Stimulated activated CD8-positive, alpha-beta memory T cell treated with anti-CD3 and anti-CD28 coated beads, Interleukin-15, amount 100 ng/mL, for 1 hour (primary cell): ENCODE measurements at places on chromosomes 3 and 15.
A peak's percentile ranks its signal among the peaks of the same experiment; 100 is the strongest.

DNA sequence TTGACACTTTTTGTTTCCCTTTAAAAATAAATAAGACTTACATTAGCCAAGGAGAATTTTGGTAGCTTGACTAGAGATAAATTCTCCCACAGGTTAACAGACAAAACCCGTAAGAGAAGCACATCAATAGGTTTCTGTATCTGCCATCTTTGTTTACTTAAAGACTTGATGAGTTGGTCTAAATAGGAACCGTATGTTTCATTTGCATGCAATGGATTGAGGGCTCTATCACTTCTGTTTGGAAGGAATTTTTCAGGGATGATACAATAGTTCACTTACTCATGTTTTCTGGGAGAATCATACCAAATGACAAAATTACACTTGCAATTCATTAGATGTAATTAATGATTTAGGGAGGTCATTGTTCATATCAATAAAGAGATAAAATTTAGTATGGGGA is 631.5 kb upstream of the NR2F2 start:
- DNase-seq: no peak

- DNase-seq: no peak
These were observed 97.9 kb downstream of the RORA start for GRCh38 chr15:61130950-61131942.

DNA sequence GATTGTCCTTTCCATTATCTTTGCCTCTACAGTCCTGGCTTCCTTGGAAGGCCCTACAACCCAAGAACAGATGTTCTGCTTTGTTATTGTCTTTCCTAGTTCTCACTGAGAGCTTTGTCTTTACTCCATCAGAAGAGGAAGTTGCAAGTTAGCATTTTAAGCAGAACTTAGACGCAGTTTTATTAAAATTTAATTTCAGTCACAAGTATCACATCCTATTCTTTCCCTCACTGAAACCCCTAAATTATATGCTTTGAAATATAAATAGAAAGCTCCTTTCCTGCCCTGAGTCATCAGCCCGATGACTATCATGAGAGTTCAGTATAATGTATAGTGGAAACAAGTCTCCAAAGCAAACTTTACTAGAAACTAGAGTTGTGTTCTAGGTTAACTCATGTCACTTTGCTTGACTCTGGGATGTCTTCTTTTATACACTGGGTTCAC is 291.2 kb upstream of the RBMS3 start:
- DNase-seq: no peak

- no peak for DNase-seq
These were observed 16.7 kb downstream of the MEIS2 start for GRCh38 chr15:37083610-37084009.

DNA sequence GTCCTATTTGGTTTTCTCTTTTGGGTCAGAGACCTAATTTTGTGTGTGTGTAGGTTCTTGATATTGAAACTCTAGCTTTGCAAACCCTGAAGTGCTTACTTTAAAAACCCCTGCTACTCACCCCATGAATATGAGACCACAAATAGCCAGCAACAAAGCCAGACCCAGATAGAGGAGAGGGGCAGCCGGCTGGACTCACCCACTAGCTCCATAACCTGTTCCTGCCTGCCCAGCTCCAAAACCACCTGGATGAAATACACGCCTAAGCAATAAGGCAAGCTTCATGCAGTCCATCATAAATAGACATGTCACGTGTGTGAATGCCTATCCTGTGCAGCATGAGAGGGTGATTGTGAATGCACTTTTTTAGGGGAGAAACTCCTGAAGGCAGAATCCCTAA is 3.7 kb upstream of the TXNRD3 start:
- no peak for DNase-seq

- no peak for DNase-seq
These were observed 38.3 kb downstream of the KBTBD12 start for GRCh38 chr3:127953091-127954035.

DNA sequence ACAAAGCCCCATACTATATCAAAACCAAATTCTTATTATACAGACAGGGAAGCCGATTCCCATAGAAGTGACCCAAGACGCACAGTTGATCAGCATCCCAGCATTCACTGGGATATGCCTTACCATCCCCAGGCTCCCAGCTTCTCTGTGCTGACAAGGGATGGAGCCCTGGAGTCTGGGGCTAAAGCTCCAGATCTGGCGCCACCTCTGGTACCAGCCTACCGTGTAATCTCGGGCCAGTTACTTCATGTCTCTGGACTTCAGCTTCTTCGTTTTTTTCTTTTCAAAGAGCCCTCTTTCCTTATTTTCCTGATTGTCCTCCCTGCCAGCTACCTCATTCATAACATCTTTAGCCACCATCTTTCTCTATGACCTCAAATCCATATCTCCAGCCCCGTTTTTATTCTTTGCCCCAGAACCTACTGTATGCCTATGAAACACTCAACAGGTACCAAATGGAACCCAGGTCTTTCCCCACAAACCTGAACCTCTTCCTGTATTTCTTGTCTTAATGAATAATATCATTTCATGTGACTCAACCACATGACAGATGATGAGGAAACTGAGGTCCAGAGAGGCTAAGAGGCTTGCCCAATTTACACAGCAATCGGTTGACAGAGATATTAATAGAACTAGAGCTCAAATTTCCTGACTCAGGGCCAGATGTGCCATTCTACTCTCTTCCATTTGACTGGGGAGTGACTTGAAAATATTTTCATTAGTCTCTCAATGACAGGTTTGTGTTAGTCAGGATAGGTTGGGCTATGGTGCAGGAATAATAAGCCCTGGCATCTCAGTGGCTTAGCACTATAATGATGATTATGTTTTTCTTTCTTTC is 85.4 kb upstream of the TLE3 start:
- no peak for DNase-seq

GRCh38 chr3:187848401-187848800 is 103.1 kb upstream of the BCL6 start:
- no peak for DNase-seq

- no peak for DNase-seq
These were observed 11.9 kb upstream of the TF start for GRCh38 chr3:133734305-133734704.

DNA sequence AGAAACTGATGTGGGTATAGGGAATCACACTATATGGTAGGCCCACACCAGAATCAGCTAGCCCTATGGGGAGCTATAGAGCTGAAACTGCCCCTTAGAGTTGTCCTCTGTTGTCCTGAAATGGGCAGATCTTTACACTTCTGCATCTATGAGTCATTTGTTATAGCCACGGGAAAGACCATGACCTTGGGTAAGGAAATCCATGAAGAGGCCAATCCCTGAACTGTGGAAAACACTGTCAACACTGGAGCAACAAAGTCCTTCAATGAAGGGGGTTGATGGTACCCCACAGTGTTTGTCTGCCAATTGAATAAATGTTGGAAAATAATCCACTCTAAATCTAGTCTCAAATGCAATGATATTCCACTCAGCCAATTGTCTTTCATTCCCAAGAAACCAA is 5.2 kb upstream of the CD200R1 start:
- DNase-seq: no peak

GRCh38 chr3:76724706-76725105 is 315.2 kb upstream of the ROBO2 start:
- DNase-seq: no peak

GRCh38 chr15:33043636-33044035 is 150.9 kb downstream of the FMN1 start:
- no peak for DNase-seq

GRCh38 chr3:66297260-66297873 is 76.6 kb downstream of the SLC25A26 start:
- no peak for DNase-seq

DNA sequence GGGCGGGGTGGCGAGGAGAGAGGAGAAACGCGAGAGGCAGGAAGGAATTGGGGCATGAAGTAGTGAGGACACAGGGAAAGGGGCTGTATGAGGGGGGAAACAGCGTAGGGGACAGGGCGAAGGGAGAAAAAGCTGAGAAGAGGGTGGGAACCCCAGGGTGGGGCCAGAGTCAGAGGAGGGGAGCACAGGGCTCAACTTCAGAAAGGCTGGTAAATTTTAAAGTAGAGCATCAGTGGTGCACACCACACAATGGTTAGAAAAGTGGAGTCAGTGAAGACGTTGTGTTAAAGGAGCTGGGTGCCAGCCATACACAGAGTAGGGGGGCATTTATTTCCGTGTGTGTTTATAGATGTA is 3.0 kb upstream of the RPP25 start:
- DNase-seq: no peak

DNA sequence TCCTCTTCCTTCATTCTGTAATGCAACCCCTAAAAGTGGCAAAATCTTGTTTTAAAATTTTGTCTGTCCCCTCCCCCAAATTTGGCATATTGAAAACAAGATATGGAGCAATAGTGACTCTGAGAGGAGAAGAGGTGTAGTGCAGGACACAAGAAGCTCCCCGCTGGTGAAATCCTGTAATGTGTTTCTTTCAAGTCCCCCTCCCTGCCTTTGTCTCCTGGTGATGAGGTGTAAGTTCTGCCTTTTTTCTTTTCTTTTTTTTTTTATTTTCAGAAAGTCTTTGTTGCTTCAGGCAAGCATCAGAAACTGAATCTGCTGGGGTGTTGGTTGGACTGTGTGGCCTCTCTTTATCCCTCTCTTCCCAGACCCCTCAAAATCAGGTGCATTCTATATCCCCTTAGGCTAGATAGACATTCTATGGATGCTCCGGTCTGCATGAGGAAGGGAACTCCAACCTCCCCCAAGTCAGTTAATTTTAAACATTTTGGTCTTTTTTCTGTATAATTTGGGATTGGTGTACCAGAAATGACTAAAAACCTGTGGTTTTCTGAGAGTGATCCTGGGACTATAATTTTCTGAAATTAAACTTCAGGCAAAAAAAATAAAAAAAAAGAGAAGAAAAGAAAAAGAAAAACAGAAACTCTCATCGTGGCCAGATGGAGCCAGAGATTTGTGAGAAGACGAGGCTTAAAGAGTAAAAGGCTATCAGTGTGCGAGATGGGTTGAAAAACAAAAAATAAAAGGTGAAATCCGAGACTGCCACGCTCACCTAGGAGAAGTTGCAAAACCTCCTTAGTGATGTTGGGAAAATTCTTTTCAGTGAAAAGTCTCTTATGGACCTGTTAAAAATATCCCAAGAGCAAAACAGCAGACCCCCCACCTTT is 21.4 kb downstream of the ACKR2 start:
- no peak for DNase-seq

- no peak for DNase-seq
These were observed 497.8 kb downstream of the NAALADL2 start for GRCh38 chr3:175356899-175357324.

DNA sequence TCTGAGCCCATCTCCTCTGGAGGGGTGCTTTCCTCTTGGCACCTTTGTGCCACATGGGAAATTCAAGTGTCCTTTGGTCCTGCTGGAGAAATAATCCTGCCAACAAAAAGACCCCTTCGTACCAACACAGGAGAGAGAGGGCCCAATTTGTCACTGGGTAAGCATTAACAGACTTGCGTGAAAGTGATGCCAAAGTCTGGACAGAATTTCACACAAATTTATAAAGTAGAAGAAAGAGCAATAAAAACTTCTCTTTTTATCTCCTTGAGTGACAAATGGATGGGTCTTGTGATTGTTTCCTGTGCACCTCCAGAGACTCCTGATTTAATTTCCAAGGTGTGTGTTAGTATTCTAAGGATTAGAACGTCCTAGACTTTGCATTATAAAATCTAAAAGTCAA is 14.9 kb downstream of the DPH3 start:
- DNase-seq: no peak

DNA sequence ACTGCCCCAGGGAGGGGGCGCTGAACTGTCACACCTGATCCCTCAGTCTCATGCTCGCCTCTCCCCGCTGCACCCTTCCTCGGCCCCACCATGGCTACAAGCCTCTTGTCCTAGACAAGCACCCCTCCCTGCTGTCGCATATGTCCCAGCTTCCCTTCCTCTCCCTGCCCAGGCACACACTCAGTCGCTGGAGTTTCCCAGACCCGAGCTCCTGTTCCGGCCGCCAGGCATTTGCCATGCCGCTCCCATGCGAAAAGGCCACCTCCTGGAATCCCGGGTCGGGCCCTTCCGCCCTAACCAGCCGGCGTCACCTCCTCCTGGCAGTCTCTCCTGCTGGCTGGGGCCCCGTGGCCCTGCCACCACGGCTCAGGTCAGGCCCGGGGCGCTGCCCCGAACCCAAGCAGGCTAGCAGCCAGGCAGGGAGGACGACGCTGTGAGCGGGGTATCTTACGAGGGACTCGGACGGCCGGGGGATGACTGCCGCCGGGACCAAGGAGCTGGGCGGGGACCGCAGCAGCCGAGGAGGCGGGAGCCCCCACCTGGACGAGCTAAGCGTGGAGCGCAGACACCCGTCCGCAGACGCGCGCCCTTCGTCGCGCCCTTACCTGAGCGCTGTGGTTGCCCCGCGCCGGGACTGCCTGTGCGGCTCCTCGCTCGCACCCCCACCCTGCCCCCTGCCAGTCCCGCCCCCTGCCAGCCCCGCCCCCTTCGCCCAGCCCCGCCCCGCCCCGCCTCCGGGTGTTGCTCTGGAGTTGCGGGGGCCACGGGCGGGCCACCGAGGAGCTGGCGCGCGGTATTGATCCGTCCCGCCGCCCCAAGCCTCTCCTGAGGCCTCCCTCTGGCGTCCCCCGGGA is at the start of gene ALS2CL:
Gene ALS2CL (minus strand): TSS at position 642 of the 854 bp plus-strand sequence. CDS start 4,239 bp downstream, outside the sequence.
- DNase-seq: peak; percentile 40

DNA sequence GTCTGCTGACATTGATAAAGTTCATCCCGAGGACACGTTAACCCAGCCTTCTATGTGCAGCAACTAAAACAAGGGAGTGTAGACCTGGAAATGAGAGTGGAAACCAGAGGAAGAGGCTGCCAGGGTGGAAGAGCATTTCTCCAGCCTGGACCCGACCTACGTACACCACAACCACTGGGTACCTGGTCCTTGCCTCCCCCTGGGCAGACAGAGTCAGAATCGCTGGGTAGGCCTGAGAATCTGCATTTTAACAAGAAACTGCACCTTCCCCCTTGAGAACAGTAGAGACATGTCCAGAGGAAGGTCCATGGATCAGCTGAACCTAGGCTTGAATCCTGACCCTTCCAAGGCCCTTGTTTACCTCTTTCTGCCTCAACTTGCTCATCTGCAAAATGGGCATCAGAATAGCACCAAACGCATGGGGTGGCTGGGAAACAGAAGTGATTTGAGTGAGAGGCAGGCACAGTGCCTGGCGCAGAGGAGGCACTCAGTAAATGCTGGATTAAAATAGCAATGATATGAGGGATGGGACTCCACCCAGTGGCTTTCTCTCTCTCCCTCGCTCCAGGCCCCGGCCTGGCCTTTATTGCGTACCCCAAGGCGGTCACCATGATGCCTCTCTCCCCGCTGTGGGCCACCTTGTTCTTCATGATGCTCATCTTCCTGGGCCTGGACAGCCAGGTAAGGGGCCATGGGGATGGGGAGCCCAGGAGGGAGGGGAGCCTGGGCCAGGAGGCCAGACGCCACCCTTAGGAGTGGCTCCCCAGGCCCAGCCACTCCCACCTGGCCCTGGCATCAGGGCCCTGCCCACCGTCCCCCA is 66.9 kb upstream of the SLC6A1 start:
- DNase-seq: no peak

DNA sequence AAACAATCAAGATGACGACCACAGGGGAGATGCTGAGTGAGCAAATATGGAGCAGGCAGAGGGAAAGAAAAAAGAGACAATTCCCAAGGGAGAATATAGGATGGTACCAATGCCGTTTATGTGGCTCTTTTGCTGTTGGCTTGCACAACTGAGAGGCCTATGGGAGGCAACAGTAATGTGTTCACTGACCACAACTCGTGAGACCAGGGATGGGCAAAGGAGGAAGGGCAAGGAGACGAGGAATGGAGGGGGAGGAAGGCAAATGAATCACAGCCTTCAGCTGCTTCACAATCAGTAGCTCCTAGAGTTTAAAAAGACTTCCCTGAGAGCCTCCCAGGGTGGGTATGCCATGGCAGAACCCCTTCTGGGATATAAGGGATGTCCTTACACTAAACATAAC is 131.5 kb downstream of the SLC9A9 start:
- DNase-seq: no peak
